ENCODE measurements at places on chromosomes 1 and 21. TPM values are rescaled to one million over a fixed set of nuclear protein-coding genes. Genes with fewer than 3 reads are reported as not detected.

GRCh38 chr1:214187121-214187900, 93.6 kb upstream of the SMYD2 start:
- DNase-seq, result no peak
- peaks cover 77% of the 10 kb centered on the region for H3K27me3 ChIP-seq
- H3K4me1 ChIP-seq, result peaks cover 8% of the 10 kb centered on the region
- peak overlapping the region; percentile 57 for H3K4me3 ChIP-seq
- H3K27ac ChIP-seq, result no peak overlapping the region

GRCh38 chr1:204149635-204150565, 1.9 kb downstream of the ETNK2 start:
- DNase-seq, result no peak
- H3K4me1 ChIP-seq, result no peaks in the 10 kb centered on the region
- H3K36me3 ChIP-seq, result no peaks in the 10 kb centered on the region
- no peak overlapping the region for H3K4me3 ChIP-seq
- no peak overlapping the region for H3K27ac ChIP-seq

DNA sequence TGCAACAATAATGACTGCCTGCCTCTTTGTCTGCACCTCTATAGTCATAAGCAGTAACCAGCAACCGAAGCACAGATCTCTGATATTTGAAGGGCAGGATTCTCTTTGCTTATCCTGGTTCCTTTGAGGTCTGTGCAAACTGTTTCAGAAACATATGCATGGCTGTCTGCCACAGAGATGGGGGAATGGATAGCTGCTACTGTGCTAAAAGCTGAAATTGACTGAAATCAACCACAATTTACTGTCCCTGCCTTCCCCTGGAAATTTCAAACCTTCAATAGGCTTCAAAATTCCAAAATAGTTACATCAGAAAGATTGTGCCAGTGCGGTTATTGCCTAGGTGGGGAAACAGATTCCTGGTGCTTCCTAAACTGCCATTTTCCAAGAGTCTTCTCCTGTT, 136.8 kb upstream of the GORAB start:
- no peaks in the 10 kb centered on the region for H3K27me3 ChIP-seq
- H3K27ac ChIP-seq, result no peak overlapping the region
- H3K4me3 ChIP-seq, result no peak overlapping the region
- no peaks in the 10 kb centered on the region for H3K36me3 ChIP-seq
- no peak for DNase-seq
- no peaks in the 10 kb centered on the region for H3K4me1 ChIP-seq

DNA sequence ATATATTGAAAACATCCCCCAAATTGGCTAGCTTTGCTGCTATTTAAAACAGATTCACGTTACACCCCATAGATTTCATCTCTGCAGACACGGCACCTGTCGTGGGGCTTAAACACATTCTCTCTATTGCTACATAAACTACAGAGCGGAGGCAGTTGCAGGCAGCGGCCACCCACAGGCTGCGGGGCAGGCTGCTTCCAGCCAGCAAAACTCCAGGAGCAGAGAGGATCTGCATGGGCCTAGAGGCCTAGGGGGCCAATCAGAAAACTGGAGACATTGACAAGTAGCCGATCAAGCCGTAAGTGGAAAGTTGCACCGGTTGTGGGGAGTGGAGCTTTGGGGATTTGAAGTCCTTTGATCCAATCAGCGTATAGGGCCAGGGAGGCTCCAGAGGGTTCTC, 129.0 kb upstream of the KLHDC7A start:
- DNase-seq, result no peak
- H3K27ac ChIP-seq, result no peak overlapping the region
- no peaks in the 10 kb centered on the region for H3K36me3 ChIP-seq
- H3K4me1 ChIP-seq, result no peaks in the 10 kb centered on the region
- H3K27me3 ChIP-seq, result peaks cover 30% of the 10 kb centered on the region
- H3K4me3 ChIP-seq, result no peak overlapping the region

DNA sequence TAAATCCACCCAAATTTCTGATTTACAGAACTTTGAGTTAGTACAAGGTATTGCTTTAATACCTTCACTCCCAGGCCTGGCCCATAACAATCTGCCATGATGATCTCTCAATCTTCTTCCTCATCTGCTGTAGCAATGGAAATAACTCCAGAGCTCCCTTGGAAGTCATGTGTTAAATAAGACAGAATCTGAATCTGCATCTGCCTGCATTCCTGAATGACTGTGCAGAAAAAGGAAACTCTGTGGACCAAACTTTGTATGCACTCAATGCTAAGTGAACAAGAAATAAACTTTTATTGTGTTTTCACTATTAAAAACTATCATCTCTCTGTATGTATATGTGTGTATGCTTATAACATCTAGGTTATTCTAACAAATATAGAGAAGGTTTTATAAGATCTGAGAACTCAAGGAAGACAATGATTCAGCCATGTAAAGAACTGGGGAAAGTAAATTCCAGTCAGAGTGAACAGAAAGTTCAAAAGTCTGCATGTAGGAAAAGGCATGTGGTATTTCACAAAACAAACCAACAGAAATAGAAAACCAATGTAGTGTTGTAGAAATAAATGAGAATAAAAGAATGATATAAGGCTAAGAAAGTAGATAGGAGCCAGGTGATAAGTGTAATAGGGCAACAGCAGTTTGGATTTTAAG, 390.2 kb downstream of the USH2A start:
- no peak for DNase-seq
- H3K27me3 ChIP-seq, result no peaks in the 10 kb centered on the region
- no peaks in the 10 kb centered on the region for H3K4me1 ChIP-seq
- no peak overlapping the region for H3K4me3 ChIP-seq
- H3K27ac ChIP-seq, result no peak overlapping the region

DNA sequence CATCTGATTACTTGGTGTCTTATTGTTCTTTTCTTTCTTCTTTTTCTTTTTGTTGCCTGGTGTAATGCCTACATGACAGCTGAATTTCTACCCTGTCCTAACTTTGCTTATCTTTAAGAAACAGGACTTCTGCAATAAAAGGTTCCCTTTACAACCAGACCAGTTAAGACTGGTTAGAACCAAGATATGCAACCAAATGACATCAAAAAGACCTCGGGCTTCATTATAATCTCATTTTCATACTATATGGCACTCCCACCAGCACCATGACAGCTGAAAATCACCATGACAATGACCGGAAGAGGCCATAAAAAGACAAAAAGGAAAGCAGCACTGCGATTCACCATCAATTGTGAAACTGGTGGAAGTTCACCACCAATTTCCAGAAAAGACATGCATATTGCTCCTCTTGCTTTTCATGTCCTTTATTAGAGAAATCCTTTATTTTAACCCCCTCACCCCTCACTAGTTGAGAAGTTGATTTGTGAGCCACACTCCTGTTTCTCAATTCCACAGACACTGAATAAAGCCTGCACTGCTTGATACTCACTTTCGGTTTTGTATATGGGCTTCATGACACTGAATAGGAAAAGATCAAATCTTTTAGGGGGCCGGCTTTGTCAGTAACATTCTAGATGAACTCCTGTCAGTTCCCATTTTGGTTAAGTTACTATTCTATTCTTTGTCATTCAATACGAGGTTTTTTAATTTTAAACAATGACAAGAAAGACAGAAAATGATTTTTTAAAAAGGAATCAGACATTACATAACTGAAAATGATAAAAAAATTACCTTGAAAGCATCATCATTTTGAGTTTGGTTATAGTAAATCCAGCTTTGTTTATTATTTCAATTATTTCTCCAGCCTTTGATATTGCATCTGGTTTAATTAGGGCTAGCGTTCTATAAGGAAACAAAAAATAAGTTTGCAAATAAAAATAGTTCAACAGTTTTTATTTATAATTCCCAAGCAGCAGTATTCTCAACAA, 58.1 kb downstream of the NME7 start:
- no peaks in the 10 kb centered on the region for H3K36me3 ChIP-seq
- DNase-seq, result no peak
- no peaks in the 10 kb centered on the region for H3K27me3 ChIP-seq
- no peaks in the 10 kb centered on the region for H3K4me1 ChIP-seq
- no peak overlapping the region for H3K4me3 ChIP-seq

Gene TBX19
- 0.27 TPM for total RNA-seq

DNA sequence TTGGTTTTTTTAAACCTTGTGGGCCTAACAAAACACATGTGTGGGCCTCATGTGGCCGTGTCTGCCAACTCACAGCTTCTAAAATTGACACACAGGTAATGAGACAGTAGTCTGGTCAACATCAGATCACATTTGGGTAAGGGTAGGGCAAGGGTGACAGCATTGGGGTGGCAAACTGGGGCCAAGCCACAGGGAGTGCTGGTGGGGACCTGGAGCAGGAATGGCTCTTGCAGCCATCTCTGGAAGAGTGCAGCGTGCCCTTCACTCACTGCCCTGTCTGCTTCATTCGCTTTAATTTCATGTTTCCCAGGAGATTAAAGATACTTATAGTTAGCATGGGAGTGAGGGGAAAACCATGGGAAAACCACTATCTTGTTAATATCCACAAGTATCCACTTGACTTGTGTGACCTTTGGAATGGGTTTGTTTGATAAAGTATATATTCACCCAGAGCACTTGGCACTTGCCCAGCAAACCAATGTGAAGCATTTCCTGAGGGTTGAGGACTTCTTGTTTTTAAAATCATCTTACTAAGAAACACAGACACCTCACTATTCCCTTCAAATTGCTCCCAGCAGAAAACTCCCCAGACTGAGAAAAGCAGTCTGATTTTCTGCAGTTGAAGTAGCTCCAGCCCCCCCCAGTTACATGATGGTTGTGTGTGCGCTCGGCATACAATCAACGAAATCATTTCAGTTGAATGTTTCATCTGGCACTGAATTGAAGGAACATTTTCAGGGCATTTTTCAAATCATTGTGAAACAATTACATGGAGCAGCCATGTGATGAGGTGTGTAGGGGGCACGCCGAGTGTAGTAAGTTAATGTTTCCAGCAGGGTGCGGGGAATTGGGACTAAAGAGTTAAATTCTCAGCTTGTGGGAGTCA, 175.7 kb downstream of the VPS13D start:
- peaks cover 59% of the 10 kb centered on the region for H3K36me3 ChIP-seq
- no peaks in the 10 kb centered on the region for H3K27me3 ChIP-seq
- no peak overlapping the region for H3K4me3 ChIP-seq
- H3K27ac ChIP-seq, result peak overlapping the region; percentile 66
- H3K4me1 ChIP-seq, result peaks cover 48% of the 10 kb centered on the region

GRCh38 chr1:217419194-217419551, 211.7 kb downstream of the GPATCH2 start:
- DNase-seq, result no peak
- no peaks in the 10 kb centered on the region for H3K4me1 ChIP-seq
- no peak overlapping the region for H3K4me3 ChIP-seq
- no peak overlapping the region for H3K27ac ChIP-seq
- H3K36me3 ChIP-seq, result no peaks in the 10 kb centered on the region

- H3K36me3 ChIP-seq, result no peaks in the 10 kb centered on the region
- H3K4me3 ChIP-seq, result no peak overlapping the region
- DNase-seq, result no peak
- H3K4me1 ChIP-seq, result no peaks in the 10 kb centered on the region
- H3K27me3 ChIP-seq, result no peaks in the 10 kb centered on the region
These were observed 51.3 kb upstream of the GFI1 start for GRCh38 chr1:92538048-92538412.

DNA sequence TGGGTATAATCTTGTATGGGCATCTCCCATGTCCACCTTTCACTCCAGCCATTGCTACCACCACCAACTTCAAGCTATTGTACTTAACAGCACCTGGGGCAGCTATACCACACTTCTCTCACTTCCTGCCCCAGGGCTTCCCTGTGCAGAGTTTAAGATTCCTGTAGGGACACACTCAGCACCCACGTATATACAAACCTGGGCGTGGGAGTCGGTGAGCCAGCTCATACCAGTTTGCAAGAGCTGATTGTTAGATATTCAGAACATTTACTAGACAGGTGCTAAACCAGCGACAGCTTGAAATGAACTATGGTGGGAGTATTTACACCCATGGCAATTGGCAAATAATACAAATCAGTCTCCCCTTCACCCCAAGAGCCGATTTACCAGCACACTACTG, 114.8 kb upstream of the CSF3R start:
- H3K27me3 ChIP-seq, result peaks cover 3% of the 10 kb centered on the region
- no peaks in the 10 kb centered on the region for H3K36me3 ChIP-seq
- no peak overlapping the region for H3K4me3 ChIP-seq
- no peaks in the 10 kb centered on the region for H3K4me1 ChIP-seq
- no peak for DNase-seq
- no peak overlapping the region for H3K27ac ChIP-seq
